ENCODE measurements at places on chromosomes 6 and 20. TPM values are rescaled to one million over a fixed set of nuclear protein-coding genes. Genes with fewer than 3 reads are reported as not detected.

LY6G6F gene
- 0.45 TPM for polyA plus RNA-seq

VGLL2 gene
- not detected for polyA plus RNA-seq

PTGIS gene
- 2.0 TPM for polyA plus RNA-seq

GJA10 gene
- polyA plus RNA-seq, result not detected

PNPLA1 gene
- 0.15 TPM for polyA plus RNA-seq

IDH3B gene
- polyA plus RNA-seq, result 116 TPM

TFAP2B gene
- polyA plus RNA-seq, result not detected

SUMO4 gene
- polyA plus RNA-seq, result not detected

CLDN20 gene
- not detected for polyA plus RNA-seq

ARMH2 gene
- polyA plus RNA-seq, result not detected

HNF4A gene
- polyA plus RNA-seq, result 0.68 TPM

RBBP8NL gene
- 0.09 TPM for polyA plus RNA-seq

HLA-DQA2 gene
- not detected for polyA plus RNA-seq

FAM83C gene
- 0.03 TPM for polyA plus RNA-seq

SMLR1 gene
- polyA plus RNA-seq, result 0.07 TPM

LAMA2 gene
- polyA plus RNA-seq, result 26.0 TPM

ATP6V1G2 gene
- polyA plus RNA-seq, result 0.81 TPM

WFDC6 gene
- not detected for polyA plus RNA-seq

B4GALT5 gene
- 48.2 TPM for polyA plus RNA-seq

All from adipose tissue (tissue), 3 donors.